ENCODE measurements at places on chromosomes 11 and 22. TPM values are rescaled to one million over a fixed set of nuclear protein-coding genes. Genes with fewer than 3 reads are reported as not detected.
A peak's percentile ranks its signal among the peaks of the same experiment; 100 is the strongest.

- DNase-seq: no peak
Measured at GRCh38 chr11:19102521-19102900, 14.5 kb upstream of the ZDHHC13 start.

DNA sequence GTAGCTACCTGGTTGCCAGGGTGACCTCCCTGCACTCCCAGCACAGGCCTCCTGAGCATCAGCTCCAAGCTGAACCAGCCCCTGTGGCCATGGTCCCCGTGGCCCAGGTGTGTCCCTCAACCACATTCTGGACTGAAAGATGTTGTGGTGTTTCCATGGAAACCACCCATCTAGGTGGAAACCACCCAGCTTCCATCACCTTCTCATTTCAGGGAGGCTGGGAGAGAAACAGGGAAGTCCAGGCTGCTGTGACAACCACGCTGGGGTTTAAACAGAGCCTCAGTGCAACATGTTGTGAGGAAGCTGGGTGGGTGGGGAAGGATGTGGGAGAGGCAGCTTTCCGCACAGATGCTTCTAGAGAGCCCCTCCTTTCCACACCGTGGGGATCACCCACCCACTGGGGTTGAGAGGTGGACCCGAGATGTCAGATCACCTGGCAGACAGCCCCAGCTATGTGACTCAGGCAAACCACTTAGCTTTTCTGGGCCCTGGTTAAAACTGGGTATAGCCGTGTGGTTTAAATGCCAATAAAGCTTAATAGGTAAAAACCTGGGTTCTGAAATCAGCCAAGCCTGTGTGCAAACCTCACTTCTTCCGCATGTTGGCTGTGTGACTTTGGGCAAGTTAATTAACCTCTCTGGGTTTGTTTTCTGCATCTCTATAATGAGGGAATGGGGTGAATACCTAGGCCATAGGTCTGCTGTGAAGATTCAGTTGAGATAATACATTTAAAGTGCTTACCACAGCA, 46.4 kb downstream of the CD82 start:
- no peak for DNase-seq

GRCh38 chr11:93613231-93613831, 48.2 kb upstream of the CEP295 start:
- DNase-seq: no peak

- no peak for DNase-seq
Measured at GRCh38 chr11:46675949-46676348, 24.5 kb downstream of the ARHGAP1 start.

DNA sequence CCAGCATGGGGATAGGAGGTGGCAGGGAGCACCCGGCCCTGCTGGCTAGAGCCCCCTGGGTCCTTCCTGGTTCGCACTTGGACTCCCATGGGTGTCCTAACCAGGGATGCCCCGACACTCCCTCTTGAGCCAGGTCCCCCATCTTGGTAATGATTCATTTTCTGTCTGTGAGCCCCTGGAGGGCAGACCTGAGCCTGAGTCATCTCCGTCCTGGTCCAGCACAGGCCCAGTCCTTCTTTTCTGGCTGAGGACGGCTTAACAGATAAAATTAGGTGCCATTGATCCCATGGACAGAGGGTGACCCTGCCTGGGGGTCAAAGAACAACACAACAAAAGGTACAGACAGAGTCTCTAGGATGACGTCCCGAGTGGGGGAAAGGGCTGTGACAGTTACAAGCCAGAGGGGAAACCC, 3.5 kb downstream of the RHOD start:
- DNase-seq: peak; percentile 56

- DNase-seq: peak; percentile 78
Measured at GRCh38 chr11:61860054-61860903, 31.1 kb downstream of the FADS3 start.

GRCh38 chr11:83922318-83922717, 636.2 kb upstream of the CCDC90B start:
- DNase-seq: no peak

GRCh38 chr11:66580803-66581202, 12.1 kb downstream of the CCDC87 start:
- no peak for DNase-seq

- DNase-seq: peak; percentile 61
Measured at GRCh38 chr11:107017433-107018218, 650 bp downstream of the GUCY1A2 start.

IFITM1 gene
- total RNA-seq: 125 TPM

SLCO2B1 gene
- 33.4 TPM for total RNA-seq

DAGLA gene
- total RNA-seq: 4.3 TPM

YAP1 gene
- total RNA-seq: 92.9 TPM

P4HA3 gene
- total RNA-seq: not detected

TIGD3 gene
- total RNA-seq: 0.54 TPM

C1QTNF5 gene
- total RNA-seq: 17.5 TPM

Measured in Right ventricle myocardium inferior (tissue), 1 donor.